ENCODE measurements at places on chromosomes 12 and 14. TPM values are rescaled to one million over a fixed set of nuclear protein-coding genes. Genes with fewer than 3 reads are reported as not detected.

CCNT1 gene
- 56.1 TPM for total RNA-seq

FSCB gene
- total RNA-seq: not detected

CLEC2A gene
- total RNA-seq: not detected

OR4K17 gene
- total RNA-seq: not detected

GPR137C gene
- 0.34 TPM for total RNA-seq
